ENCODE measurements at places on chromosomes 13 and 19. TPM values are rescaled to one million over a fixed set of nuclear protein-coding genes. Genes with fewer than 3 reads are reported as not detected.

GRCh38 chr13:103436057-103436654, 369.9 kb upstream of the SLC10A2 start:
- H3K4me3 ChIP-seq = no peak overlapping the region
- H3K27me3 ChIP-seq = no peaks in the 10 kb centered on the region
- H3K4me1 ChIP-seq = peaks cover 32% of the 10 kb centered on the region
- H3K27ac ChIP-seq = no peak overlapping the region

DNA sequence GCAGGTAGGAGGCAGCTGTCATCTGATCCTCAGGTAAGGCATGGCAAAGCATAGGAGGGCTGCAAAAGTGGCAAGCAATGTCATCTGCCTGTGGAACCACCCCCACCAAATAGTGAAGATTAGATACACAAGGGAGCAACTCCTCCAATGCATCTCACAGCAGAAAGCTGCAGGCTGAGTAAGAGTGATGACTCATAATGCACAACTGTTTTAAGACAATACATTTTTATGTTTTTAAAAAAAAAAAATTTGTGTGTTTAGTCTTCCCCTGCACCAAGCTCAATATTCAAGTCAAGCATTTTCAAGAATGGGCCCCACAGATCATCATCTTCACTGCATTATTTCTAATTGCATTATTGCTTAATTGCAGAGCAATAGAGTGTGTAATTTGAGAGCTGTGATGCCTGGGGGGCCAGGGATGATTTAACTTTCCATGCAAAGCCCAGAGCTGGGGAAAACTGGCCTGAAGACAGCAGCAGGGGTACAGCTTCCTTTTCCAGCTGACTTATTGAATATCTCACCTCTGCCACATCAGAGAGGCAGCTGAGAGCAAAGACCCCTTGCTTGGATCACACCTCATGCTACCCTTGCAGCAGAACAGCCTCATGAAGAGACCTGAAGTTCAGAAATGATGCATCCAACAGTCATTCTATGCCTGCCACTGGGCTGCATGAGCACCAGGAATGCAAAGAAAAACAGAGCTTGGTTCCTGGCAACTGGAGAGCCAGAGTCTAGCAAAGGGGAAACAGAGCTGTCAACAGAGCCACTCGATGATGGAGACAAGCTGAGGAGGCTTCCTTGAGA, 22.7 kb upstream of the POP4 start:
- H3K27ac ChIP-seq = no peak overlapping the region
- H3K4me3 ChIP-seq = no peak overlapping the region
- DNase-seq = no peak
- no peaks in the 10 kb centered on the region for H3K36me3 ChIP-seq
- peaks cover under 1% of the 10 kb centered on the region for H3K27me3 ChIP-seq

GRCh38 chr19:45705115-45705514, 12.6 kb downstream of the QPCTL start:
- no peaks in the 10 kb centered on the region for H3K27me3 ChIP-seq
- peaks cover 13% of the 10 kb centered on the region for H3K36me3 ChIP-seq
- no peak for DNase-seq
- H3K27ac ChIP-seq = no peak overlapping the region
- no peak overlapping the region for H3K4me3 ChIP-seq

GRCh38 chr13:24149246-24150032, 11.1 kb upstream of the SPATA13 start:
- H3K36me3 ChIP-seq = no peaks in the 10 kb centered on the region
- no peak overlapping the region for H3K4me3 ChIP-seq
- H3K27me3 ChIP-seq = no peaks in the 10 kb centered on the region
- H3K27ac ChIP-seq = peak overlapping the region; percentile 90
- DNase-seq = peak; percentile 24

The URAD gene
- total RNA-seq = not detected

Measured in SJCRH30 (cell line).